ENCODE measurements at places on chromosomes 5 and 9.
A peak's percentile ranks its signal among the peaks of the same experiment; 100 is the strongest.

GRCh38 chr5:124764992-124765611 lies 18.7 kb upstream of the ZNF608 start:
- peak; percentile 91 for DNase-seq

GRCh38 chr5:75611311-75612225 lies at the start of gene ANKDD1B:
ANKDD1B (plus strand) TSS chr5:75611453; CDS start chr5:75611635, 182 bp downstream.
- no peak for DNase-seq

DNA sequence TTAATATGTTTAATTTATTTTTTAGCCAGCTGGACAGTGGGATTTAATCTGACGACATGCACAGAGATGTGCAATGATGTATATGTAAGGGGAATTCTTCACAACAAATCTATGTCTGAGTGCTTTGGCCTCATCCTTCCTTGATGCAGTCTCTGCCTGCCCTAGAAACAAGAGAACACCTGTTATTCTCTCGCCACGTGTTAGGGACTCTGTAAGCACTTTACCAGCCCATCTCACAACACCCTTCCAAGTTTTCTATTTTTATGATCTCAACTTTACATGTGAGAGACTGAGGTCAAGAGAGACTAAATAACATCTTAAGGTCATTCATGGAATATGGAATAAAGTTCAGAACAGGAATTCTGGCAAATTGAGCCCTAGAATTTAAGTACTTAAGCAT lies 123.0 kb upstream of the GAS1 start:
- no peak for DNase-seq

GRCh38 chr9:95349091-95350038 lies 31.9 kb upstream of the FANCC start:
- no peak for DNase-seq

- no peak for DNase-seq
Measured at GRCh38 chr5:29089591-29090130, 2051.3 kb upstream of the CDH9 start.

DNA sequence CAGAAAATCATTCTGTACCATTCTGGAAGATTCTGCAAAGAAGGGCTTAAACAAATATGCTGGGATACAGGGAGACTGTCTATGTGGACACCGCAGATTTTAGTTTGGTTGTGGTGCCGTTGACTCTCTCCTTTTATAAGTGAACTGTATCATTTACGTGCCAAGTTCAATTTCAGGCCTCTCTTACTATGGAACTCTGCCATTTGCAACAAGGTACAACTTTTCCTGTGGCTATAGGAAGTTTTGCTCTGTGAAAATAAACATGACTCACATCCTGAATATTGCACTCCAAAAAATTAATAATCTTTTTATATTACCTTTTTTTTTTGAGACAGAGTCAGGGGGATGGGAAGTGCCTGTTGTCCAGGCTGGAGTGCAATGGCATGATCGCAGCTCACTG lies 29.7 kb upstream of the CSNK1G3 start:
- DNase-seq: no peak

- DNase-seq: no peak
Measured at GRCh38 chr5:144202072-144202471, 31.4 kb downstream of the KCTD16 start.

DNA sequence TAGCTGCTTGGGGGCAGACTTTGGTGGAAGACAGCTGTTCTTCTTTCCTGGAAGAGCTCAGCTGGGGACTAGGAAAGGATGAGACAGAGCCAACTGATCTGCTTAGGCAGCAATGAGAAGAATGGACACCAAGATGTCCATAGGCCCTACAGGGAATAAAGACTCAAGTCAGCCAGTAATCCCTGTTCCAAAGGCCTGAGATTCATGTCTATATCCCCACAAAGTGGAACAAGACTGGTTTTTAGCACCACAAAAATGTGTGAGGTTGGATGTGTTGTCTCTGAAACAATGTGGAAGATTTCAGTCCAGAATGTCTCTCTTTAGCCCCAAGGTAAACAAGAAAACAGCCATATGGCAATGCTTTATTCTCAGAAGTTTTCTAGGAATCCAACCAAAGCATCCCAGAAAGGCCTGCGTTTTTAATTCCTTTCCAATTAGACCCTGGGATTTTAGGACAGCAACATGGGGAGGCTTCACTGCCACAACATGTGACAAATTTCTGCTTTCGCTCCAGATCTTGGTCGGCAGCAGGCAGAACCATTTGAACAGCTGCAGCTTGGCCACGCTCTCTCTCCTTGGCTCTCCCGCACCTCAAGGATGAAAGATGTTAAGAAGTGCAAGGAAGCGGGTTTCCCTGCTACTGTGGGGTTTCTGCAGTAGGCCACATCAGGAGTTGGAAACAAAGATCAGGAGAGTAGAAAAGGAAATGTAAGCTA lies 245.1 kb downstream of the FSTL4 start:
- DNase-seq: no peak

DNA sequence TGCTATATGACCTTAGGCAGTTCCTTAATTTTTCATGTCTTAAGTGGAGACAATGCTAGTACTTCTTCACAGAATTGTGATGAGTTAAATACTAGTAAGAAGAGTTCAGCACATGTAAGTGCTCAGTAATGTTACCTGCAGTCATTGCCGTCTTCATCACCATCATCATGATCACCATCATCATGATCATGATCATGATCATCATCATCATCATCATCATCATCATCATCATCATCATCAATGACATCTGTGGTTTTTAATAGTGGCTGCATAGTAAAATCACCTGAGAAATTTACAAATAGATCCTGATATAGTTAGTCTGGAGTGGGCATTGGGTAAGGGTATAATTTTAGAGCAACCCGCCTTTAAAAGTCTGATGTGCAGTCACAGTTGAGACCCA lies 14.7 kb upstream of the PALM2AKAP2 start:
- no peak for DNase-seq

- no peak for DNase-seq
Measured at GRCh38 chr5:135833961-135834638, 363 bp upstream of the SLC25A48 start.

DNA sequence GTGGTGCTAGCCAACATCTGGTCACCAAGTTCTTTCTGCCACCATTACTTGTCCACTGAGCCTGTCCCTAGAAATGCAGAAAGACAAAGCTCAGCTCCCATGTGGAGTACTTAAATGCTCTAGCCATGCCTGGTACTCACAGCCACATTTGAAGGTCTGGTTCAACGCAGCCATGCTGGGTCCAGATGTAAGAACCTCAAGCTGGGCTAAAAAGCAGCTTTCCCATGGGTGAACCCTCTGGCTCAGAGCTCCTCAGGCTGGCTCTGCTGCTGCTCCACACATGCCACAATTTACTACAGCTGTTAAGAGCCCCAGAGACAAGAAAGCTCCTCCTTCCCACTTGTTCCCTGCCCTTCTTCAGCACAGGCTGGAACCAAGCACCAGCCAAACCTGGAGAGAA lies 97.1 kb upstream of the LRRTM2 start:
- no peak for DNase-seq

GRCh38 chr5:90342576-90342975 lies 67.0 kb downstream of the CETN3 start:
- DNase-seq: no peak

DNA sequence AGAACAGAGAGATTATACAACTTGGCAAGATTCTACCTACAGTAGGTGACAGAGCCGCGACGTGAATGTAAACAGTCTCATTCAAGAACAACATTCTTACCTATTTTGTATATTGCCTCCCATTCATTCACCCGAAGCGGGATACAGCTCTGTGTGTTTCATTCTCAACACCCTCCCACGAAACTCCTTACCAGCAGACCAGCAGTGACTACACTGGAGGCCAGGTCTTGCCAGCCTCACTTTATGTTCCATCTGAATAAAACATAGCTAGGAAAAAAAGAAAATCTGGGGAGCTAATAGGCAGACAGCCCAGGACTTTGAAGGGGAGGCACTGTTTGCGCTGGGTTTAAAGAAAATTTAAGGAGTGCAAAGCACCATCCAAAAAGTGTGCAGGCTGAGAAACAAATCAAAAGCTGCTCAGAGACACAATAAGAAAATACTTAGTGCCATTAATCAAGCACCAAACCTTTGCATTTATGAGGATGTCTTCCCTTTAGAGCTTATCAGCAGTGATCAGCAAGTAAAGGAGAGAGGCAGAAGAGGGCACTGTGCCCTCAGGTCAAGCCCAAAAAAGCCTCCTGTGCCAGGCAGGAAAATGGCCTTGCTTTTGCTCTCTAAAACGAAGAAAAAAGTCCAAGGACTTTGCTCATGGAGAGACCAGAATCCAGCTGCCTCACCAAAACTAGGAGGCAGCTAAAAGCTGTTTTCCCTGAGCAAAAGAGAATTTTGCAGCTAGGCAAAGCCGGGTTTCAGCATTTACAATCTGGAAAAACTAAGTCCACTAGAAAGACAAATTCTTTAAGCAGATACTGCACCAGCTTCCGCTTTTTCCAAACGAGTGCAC lies 295.1 kb downstream of the BNC2 start:
- DNase-seq: no peak

GRCh38 chr5:32991421-32991815 lies 280.3 kb downstream of the NPR3 start:
- no peak for DNase-seq

DNA sequence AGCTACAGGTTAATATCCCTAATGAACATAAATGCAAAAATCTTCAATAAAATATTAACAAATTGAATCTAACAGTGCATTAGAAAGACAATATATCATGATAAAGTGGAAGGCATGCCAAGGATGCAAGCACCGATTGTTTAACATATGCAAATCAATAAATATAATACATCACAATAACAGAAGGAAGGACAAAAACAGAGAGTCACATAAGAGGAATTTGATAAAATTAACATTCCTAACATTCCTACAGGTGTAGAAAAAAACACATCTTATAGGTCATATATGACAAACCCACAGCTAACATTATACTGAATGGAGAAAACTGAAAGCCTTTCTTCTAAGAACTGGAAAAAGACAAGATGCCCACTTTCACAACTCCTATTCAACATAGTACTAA lies 297.0 kb downstream of the CDH18 start:
- no peak for DNase-seq

DNA sequence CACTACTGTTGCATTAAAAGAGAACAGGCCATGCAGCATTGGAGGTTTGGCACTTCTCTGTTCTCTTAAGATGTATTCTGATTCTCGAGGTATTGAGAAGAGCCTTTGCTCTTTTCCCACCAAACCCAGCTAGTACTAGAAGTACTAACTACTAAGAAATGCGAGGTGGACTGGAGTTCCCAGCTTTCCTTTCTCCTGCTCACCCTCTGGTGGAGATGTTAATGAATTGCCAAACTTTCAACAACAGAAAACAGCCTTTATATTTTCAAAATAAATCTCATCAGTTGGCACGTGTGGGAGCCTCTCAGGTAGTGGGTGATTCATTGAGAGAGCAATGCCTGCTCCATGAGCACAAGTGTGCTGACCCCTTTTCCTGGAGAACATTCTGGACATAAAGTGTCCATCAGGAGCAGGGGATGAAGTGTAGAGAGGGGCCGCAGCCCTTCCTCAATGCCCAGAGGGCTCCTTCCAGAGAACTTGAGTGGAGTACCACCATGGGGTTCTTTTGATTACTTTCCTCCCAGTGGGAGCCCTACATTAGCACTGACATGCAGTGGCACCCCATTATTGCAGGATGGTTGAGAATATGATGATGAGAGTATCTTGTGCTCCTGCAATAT lies 45.7 kb downstream of the TMEM174 start:
- DNase-seq: no peak

DNA sequence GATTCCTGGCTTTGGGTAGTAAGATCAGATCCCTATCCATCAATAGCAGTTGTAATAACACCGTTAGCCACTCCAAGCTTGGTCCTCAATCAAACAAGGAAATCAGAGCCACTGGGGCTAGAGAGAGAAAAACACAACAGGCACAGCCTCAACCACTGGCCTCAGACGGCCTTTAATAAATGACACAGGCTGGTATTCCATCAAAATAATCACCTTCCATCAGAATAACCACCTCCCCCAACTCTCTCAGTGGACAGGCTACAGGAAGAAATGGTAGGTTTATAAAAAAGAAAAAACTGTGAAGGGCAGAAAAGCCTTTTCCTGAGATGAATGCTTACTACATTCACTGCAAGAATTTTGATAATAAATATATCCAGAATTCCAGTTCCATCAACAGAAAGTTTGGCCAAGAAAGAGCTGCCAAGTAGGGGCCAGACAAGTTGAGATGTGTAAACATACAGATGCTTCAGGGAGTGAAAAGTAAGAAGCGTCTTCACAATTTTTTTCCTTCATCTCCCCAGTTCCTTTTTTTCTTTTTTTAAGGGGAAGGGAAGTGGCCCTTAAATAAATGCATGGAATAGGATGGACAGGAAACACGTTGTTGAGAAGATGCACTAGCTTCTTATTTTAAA lies 5.5 kb downstream of the FOXD1 start:
- DNase-seq: no peak

DNA sequence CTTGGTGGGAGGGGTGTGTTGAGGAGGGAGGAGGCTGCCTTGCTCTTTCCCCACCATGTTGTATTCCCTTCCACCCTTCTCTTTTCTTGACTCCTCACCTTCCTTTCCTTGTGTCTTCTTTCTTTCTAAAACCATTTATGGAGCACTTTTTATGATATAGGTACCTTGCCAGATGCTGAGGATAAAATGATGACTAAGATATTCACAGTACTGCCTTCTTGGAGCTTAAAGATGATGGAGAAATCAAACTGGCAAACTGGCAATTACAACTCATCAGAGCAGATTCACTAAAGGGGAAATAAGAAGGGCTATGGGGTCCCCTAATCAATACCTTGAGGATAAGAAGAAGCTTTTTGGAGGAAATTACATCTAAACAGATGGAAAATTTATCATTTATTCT lies 273.2 kb upstream of the MEF2C start:
- DNase-seq: no peak

DNA sequence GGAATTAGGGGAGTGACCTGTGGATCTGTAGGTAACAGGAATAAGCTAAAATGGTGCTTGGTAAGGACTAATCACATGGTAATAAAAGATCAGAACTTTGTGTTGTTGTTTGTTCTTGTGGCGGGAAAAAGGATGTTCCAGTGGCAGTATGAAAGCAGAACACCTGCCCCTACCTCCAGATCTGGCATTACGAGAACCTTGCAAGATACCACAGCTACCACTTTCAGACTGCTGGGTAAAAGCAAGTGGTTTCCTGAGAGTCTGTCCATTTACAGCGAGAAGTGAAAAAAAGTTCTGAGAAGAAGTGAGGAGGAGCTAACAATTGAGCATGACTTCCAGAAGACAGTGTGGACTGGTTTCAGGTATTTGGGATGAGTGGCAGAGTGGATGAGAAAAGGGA lies 252.5 kb downstream of the TLE4 start:
- DNase-seq: no peak

DNA sequence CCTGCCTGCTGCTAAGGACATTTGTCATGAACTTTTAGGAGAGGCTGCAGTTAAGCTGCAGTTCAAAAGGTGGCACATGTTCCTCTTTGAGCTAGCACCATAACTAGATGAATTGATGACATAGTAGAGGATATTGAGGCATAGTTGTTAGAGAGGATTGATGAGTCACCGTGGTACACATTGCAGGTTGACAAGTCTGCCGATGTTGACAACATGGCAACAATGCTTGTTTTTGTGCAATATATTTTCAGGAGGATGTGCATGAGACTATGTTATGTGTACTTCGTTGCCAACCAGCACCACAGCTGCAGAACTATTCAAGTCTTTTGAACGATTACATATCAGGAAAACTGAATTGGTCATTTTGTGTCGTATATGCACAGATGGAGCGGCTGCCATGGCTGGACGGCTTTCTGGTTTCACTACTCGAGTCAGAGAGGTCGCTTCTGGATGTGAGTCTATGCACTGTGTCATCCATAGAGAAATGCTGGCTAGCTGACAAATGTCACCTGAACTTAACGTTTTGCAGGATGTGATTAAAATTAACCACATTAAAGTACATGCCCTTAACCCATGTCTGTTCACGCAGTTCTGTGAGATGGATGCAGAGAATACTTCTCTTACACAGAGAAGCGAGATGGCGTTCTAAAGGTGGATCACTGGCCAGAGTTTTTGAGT lies 24.2 kb downstream of the ANP32B start:
- DNase-seq: no peak
